NCI-H146 (cell line): ENCODE measurements at places on chromosomes 1 and 21.

- no peak for DNase-seq
Observed at GRCh38 chr21:33668180-33668579, 25.9 kb downstream of the ITSN1 start.

DNA sequence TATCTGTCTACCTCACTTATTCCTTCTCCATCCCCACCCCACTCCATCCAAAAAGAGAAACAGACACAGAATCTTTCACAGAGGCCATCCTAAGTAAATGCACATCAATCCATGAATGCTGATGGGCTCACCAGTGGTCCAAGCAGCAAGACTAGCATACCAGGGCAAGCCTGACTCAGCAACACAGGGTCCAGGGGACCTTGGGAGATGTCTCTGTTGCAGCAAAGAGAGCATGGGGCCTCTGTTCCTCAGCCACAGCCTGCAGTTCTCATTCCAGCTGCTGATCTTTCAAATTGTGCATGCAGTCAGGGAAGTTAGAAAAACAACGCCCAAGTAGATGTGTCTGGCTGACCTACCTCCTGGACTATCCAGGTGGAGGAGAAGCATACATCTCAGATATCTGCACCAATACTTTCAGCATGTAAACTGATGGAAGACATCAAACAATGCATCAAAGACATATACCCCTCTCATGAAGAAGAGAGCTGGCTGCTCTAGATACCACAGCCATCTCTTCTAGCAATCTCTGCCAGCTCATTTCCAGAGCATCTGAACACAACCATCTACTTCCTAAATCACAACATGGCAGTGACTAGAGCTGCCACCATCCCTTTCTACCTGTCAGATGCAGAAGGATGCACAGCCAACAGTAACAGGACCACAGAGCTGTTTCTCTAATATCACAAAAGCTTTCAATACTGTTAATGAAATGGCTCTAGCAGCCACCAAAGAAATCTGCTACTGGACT, 54.5 kb downstream of the CD34 start:
- DNase-seq: no peak

DNA sequence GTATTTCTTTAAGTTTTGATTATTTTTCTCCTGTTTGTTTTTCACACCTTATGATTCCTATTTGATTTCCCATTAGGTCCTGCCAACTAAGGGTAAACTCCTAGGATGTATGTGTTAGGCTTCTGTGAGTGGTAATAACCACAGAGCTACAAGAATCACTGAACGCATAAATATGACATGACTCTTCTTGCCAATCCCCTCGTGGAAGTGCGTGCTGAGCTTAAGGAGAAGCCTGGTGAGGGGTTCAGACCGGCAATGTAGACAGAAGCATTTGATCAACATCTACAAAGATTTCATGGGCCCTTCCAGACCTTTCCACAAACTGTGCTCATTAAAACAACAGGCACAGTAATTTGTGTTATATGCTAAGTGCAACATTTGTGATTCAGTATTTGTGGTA, 273.8 kb upstream of the SNX7 start:
- no peak for DNase-seq

DNA sequence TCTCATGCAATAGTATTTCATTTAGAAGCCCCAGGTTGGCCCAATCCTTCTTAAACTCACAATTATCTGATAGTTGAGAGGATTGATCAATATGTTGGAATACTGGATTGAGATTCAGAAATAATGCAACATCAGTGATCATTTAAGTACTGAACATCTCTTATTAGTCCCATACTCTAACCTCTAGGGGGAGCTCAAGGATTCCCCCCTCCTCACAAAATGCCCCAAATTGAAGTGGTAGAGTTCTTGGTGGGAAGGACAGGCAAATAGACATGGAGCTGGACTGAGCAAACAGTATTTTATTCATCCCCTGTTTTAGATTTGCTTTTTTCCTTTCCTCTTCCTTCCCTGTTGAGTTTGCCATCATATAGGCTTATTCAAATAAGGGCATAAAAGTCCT, 62.8 kb downstream of the NGF start:
- DNase-seq: peak; percentile 24

- DNase-seq: peak; percentile 33
Observed at GRCh38 chr21:40043423-40043822, 176.2 kb downstream of the PCP4 start.
